ENCODE measurements at places on chromosomes 1 and 21.

GRCh38 chr1:159707472-159708260 is 6.7 kb downstream of the CRP start:
- no peak for DNase-seq

DNA sequence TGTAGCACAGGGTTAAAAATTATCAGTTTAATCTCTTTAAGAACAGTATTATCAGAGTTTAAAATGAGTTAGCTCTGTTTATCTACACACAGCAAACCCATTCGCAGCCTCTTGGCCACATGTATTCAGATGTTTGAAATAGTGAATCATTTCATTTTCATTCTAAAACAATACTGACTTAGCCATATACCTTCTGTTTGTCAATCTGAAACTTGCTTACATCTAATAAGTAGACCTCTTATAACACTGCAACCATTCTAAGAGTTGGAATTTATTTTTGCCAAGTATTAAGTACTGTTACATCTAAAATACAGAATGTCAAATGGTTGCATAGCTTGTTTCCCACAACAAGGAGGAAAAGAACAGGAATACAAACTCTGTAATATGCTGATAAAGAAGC is 25.4 kb downstream of the ANGEL2 start:
- DNase-seq, result no peak

DNA sequence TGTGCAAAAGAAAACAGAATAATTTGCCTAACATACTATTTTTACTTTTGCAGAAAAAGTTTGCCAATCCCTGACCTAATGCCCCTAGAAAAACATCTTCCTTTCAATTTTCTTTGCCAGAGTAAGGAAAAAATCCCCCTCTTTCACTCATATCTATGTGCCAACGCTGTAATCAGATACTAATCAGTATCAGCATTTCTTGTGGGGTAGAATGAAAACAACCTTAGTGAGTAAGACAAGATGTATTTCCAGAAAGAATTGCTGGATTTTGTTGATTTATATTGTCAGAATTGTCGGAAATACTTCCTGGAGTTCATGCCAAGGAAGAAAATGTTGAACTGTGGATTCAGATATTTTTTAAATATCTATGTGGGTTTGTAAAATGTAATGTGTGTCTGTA is 1893.8 kb downstream of the NCAM2 start:
- no peak for DNase-seq

- no peak for DNase-seq
Measured at GRCh38 chr1:52385376-52385775, 18.8 kb downstream of the ORC1 start.

DNA sequence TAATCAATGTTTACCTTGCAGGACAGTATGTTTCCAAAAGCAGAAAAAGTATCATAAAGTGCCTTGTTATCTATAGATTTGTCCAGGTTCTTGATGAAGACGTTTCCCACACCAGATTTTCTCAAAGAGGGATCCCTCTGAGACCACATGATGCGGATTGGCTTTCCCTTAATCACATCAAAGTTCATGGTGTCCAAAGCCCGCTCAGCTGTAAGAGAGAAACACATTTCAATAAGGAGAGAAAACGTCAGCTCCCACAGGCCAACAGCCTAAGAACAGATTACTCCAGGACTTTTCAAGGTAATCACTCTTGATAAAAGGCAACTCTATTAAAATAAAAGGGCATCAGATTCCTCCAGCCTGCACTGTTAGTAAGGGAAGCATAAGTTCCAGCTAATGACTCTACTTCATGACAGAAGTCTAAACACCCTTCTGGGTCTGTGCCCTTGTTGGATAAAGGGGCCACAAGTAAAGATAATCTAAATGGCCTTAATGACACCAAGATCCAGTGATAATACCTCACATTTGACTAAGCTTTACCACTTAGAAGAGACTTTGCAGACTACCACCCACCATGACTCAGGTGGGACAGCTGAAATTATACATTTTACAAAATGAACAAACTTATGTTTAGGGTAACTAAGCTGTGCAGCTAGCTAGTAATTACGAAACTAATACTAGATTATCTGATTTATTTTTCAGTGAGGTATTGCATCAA is 4.1 kb downstream of the PABPC4 start:
- DNase-seq, result no peak

GRCh38 chr1:159831412-159832141 is 4.9 kb downstream of the SLAMF8 start:
- no peak for DNase-seq

GRCh38 chr1:167158111-167158812 is 62.4 kb upstream of the POU2F1 start:
- no peak for DNase-seq

DNA sequence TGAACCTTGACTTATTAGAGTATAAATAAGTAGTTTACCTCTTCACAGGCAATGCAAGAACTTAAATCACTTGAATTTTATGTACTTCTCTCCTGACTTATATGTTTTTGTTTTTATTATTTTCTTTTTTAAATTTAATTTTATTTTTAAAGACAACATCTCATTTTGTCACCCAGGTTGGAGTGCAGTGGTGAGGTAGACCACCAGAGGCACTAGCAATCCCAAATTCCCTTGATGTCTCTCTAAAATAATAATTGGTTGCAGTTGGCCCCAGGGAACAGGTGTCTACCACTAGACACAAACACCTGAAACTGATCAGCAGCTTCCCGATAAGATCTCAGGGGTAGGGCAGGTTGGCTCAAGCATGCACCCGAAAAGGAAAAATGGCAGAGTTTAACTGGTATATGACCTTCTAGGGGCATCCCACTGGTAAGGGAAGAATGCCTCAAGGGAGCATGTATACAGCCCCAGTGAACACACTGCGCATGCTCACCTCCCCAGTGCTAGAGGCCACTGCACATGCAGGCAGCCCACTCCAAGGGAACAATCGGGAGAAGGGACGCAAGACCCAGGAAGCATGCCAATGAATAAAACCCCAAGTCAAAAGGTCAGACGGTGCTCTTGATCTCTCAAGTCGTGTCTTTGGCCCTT is 14.6 kb downstream of the EXOC8 start:
- no peak for DNase-seq

DNA sequence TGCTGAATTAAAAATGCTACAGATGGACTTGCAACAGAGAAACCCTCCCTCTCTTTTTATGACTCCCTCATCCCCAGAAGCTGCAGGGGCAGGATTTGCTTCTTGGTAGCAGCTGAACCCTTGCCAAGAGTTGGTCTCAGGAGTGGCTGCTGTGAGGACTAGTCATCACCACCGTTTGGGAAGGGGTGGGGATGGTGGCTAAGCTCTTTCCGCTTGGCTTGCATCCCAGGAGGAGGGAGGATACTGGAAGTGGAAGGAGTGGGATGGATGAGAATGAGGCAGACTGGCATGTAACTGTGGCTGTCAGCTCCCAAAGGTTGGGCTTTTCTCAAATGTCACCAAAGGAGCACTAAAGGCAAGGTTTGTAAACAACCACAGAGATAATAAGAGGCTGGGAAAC is 50.8 kb upstream of the COL24A1 start:
- no peak for DNase-seq

DNA sequence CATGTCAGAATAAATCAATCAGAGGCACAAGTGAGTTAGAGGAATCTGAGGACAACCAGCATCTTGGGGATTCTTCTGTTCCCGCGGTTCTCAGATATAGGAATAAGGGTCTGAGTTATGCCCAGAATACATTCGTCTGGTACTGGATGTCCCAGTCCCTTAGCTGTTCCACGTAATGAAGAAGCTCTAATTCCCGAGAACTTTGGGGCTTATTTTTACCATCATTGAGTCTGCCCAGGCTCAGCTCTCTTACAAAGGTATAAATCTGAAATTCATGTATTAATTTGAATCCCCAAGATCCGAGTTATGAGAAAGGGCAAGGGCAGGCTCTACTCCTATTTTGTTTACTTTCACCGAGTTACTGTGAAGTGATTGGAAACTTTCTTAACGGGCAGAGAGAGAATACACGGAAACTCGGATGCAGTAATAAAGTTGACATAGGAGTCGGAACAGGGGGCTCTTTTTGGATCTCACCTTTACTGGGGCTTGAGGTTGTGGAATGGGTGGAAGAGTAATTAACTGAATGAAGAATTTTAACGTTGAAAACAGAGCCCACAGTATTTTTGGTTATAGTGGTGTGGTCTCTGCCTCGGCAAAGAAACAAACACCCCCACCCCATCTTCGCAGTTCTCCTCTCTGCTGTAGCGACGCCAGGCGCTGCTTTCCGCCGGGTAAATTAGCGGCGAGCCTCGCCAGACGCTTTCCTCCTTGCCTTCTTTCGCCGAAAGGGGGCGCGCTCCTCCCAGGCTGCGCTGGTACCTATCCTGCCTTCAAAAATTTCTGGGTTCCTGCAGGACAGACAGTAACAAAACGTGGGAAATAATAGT is 7.1 kb downstream of the PRRX1 start:
- DNase-seq, result no peak

- DNase-seq, result no peak
Measured at GRCh38 chr1:213979751-213980586, 7.8 kb upstream of the PROX1 start.

DNA sequence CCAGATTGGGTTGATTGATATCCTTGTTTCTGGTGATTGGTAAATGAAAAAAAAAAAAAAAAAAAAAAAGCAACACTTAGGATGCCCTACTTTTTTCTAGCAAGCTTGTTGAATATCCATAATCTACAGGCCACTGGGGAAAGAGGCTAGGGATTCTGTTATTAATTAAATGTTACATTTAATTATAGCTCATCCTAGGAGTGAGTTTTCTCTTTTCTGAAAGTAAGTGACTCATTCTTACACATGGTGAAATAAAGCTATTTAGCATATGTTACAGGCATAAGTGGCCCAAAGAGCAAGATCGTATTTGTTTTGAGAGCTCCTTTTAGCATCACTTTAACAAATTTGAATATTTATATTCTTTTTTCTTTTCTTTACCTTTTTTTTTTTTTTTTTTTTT is 94.5 kb downstream of the FNBP1L start:
- no peak for DNase-seq

DNA sequence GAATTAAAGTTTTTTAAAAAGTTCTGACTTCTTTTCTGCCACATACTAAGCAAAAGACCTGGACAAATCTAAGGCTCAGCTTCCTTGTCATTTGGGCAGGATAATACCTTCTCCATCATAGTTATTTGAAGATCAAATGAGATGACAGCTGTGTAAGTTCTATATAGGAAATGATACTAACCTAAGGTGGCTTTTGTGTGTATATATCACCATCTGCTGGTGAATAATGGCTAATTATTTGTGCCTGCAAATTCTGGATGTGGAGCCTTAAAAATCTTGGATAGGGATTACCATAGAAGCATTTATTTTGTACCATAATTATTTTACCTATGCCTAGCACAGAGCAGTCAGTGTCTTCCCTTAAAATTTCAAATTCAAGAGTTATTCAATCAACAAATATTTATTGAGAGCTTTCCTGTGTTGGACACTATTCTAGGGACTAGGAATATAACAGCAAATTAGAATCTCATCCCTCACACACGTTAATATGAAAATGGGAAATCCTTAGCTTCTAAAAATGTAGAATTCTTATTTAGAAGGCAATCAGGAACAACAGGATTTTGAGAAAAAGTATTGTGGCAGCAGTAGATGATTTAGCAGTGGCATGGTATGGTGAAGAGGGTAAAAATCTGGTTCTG is 89.8 kb downstream of the TMEM200B start:
- no peak for DNase-seq

GRCh38 chr1:7539769-7540175 is 231.3 kb upstream of the VAMP3 start:
- DNase-seq, result no peak

DNA sequence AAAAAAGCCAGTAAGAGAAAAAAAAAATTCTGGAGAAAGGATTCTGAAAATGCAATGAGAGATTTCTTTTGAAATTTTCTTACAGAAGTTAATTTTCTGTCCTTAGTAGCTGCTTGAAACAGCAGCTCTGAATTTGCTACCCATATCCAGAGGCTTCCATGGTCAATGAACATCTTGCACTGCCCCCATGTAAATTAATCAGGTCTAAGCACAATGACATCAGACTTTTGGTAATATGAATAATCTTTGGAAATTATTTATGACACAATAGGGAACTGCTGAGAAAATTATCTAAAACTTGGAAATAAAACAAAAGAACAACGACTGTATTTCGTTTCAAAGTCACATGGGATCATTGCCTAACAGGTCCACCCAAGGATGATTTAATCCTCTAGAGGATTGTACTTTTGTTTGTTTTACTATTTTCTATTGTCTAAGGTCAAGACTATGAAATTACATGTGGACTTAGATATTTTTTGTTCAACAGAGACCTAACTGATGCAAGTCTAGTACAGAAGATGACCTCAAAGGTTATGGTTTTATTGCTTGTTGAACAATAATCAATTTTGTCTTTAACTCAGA is 312.1 kb downstream of the BACH1 start:
- DNase-seq, result no peak

GRCh38 chr1:222181191-222181590 is 366.7 kb downstream of the HHIPL2 start:
- DNase-seq, result no peak

DNA sequence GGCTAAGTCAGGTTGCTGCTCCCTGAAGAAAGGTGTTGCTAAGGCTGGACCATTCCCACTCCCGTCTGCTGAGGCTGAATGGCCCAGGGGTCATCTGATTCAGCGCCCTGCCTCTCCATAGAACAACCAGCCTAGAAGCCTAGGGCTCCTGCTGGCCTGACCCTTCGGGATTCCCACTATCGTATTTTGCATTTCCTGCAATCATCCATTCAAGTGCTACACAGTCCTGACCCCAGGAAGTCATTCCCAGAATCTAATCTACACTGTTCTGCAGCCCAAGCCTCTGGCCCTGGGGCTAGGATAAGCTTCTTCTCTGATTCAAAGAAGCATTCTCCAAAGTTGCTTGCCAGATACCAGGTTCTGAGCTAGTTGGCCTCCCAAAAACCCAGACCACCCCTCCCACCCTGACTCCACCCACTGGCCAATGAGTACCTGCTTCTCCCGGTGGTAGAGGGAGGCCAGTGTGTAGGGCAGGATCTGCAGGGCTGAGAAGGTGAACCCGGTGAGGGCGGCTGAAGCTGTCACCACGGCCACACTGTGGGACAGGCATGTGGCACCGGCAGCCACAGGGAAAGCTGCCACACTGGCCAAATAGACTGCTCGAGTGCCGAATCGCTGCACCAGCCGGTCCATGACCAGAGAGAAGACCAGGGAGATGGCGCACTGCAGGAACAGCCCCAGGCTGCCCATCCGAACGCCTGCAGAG is 18.7 kb downstream of the SLC45A3 start:
- DNase-seq, result no peak

DNA sequence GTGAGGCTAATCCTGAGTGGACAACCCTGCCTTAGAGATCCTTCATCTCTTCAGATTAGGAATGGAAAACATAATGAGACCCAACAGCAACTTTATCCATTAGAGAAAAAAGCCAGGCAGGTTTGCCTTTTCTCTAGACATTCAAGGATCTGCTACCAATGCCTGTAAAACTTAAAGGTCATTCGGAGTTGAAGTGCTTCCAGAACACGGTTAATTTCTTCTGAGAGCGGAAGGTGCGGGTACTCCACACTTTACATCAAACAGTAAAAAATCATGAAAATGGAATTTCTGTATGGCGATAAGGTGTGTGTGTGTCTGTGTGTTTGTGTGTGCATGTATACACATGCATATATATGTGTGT is 65.2 kb upstream of the PRKACB start:
- DNase-seq, result no peak

- no peak for DNase-seq
Measured at GRCh38 chr1:60935599-60936110, 146.7 kb upstream of the NFIA start.

All from activated T-helper 9 cell treated with anti-CD3 and anti-CD28 coated beads, Interleukin-2, amount 50 U/mL, for 16 hours (primary cell).